Stimulated activated CD4-positive, alpha-beta T cell treated with anti-CD3 and anti-CD28 coated beads, TNF-alpha, amount 100 ng/mL, for 24 hours (primary cell): ENCODE measurements at places on chromosomes 2 and 18.

DNA sequence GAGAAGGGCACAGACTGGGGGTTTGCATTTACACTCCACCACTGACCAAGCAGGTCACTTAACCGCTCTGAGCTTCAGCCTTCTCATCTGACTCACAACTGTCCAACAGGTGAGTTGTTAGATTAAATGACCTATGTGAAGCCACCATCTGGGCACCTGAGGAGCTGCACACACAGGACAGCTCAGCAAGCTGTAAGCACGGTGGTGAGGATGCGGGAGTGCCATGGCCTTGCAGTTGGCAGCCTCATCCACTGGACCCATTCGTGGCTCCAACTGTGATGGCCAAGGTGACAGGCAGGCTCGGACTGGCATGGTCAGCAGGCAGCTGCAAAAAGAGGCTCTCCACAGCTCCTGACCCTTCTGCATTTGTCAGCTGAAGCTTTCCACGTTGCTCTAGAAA lies 23.3 kb upstream of the AMMECR1L start:
- DNase-seq = no peak

DNA sequence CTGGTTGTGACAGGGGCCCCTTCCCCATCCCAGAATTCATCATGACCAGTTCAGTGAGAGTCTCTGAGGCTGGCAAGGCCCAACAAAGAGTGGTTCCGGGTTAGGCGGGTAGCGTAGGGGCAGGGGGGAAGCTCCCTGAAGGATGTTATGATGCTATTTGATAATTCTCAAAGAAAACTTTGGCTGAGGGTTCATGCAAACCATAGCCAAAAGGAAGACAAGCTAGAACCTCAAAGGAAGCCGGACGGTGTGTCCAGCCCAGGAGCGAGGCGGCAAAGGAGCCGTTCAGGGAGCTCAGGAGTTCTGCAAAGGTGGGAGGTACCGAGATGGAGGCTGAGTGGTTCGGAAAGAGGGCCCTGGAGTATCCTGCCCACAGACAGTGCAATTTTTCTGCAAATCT lies 226.8 kb upstream of the RAB6C start:
- DNase-seq = no peak

DNA sequence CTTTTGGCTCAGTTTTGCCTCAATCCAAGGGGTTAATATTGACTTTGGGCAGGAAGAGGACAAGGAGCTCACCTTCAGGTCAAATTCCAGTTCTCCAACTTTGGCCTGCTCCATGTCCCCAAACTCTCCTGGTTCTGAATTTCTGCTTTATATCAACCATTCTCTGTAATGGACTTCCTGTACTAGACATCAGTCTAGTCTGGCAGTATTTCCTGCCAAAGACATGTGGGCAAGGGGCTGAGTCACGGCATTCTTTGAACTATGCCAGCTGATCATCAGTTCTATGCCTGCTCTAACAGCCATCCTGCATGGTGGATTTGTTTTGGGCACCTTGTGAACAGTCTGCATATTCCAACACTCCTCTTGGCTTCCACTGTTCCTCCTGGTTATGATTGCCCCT lies 199.4 kb downstream of the ZEB2 start:
- DNase-seq = no peak

DNA sequence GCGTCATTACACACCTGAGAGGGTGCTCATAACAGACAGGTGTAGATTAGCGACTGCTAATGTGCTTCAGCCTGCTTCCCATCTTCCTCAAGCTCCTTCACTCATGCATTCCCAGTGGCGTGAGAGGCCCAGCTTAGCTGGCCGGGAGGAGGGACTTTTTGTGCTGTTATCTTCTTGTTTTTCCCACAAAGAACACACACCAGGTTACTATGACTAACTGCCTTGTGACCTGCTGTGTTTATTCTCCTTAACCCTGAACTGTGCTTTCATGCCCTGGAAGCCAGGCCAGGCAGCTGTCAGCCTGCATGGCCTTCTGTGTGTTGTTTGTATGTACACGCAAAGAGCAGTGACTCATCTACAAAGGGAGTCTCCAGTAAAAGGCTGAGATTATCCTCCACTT lies 143.8 kb downstream of the PIEZO2 start:
- no peak for DNase-seq
